CD4-positive, alpha-beta T cell (primary cell): ENCODE measurements at places on chromosomes 5 and 9. TPM values are rescaled to one million over a fixed set of nuclear protein-coding genes. Genes with fewer than 3 reads are reported as not detected.

ZBTB43 gene
- total RNA-seq, result 47.7 TPM

GRCh38 chr5:73280386-73280785, 107.4 kb downstream of the TMEM174 start:
- H3K4me1 ChIP-seq, result no peaks in the 10 kb centered on the region
- DNase-seq, result no peak
- peaks cover 15% of the 10 kb centered on the region for H3K27me3 ChIP-seq
- no peak overlapping the region for H3K27ac ChIP-seq

DNA sequence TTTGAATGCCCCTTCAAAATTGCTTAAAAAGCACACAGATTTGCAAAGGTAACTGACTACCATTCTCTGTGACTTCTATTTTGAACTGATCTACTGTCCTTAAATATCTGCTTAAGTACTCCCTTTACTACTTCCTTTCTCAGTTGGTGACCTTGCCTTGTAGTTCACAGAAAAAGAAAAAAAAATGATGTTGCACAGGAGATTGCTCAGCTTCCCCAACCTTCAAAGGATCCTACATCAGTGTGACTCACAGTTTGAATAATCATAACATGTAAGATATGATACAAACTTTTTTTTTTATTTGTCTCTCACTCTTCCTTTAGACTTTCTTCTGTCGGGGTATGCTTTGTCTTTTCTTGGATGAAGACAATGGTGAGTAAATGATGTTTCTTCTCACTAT, 1029.6 kb downstream of the CDH12 start:
- H3K4me1 ChIP-seq, result no peaks in the 10 kb centered on the region
- no peak overlapping the region for H3K27ac ChIP-seq
- no peak for DNase-seq
- no peaks in the 10 kb centered on the region for H3K36me3 ChIP-seq
- H3K4me3 ChIP-seq, result no peak overlapping the region

CMBL gene
- total RNA-seq, result 0.36 TPM

GRCh38 chr5:1493413-1493812, 30.3 kb downstream of the LPCAT1 start:
- no peak for DNase-seq
- H3K27me3 ChIP-seq, result no peaks in the 10 kb centered on the region
- H3K4me3 ChIP-seq, result no peak overlapping the region
- peaks cover 49% of the 10 kb centered on the region for H3K4me1 ChIP-seq
- H3K27ac ChIP-seq, result no peak overlapping the region
- peaks cover 43% of the 10 kb centered on the region for H3K36me3 ChIP-seq

- no peak overlapping the region for H3K27ac ChIP-seq
- no peaks in the 10 kb centered on the region for H3K36me3 ChIP-seq
- H3K27me3 ChIP-seq, result no peaks in the 10 kb centered on the region
These were observed 50.8 kb downstream of the CRB2 start for GRCh38 chr9:123406691-123407216.

DNA sequence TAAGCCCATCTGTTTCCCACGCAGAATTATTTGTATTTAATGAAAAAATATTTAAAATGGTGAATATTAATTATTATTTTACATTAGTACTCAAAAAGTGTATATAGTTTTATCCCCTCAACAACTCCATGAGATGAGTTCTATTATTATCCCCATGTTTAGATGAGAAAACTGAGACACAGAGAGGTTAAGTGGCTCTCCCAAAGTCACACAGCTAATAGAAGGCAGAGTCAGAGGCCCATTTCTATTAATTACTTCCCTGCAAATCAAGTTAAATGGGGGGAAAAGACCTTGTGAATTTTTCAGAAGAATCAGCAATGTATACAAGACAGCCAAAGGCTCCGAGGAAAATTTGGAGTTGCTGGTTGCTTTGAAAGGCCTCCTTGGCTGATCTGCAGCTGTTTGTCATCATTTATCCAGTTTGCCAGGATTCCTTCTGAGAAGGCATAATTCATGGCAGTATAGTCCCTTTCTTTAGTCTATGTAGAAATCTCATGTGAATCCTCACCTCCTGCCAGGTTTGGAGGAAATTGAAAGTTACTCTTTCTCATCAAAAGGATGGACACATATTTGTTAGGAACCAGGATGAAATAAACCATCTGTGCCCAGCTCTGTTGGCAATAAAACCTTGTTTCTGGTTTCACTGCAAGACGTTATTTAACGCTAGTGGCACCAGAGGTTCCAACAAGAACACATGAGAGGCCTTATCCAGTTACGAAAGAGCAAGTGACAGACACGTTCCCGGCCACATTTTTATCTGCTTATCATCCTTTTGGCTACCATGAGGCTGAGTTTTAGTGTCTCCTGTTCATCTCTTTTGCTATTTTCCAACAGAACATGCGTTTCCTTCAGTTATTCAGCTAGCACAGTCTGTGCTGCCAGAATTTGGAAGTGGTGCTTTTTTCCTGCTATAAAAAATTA, 621 bp downstream of the FYB1 start:
- DNase-seq, result no peak
- H3K4me1 ChIP-seq, result peaks cover 48% of the 10 kb centered on the region
- H3K4me3 ChIP-seq, result peak overlapping the region; percentile 65

SPACA9 gene
- total RNA-seq, result 0.52 TPM

- no peaks in the 10 kb centered on the region for H3K27me3 ChIP-seq
- peaks cover 15% of the 10 kb centered on the region for H3K4me1 ChIP-seq
- H3K4me3 ChIP-seq, result peak overlapping the region; percentile 68
- H3K36me3 ChIP-seq, result no peaks in the 10 kb centered on the region
- DNase-seq, result peak; percentile 80
These were observed 4.6 kb upstream of the MYOZ3 start for GRCh38 chr5:150656191-150657132.

GRCh38 chr5:131810510-131811249, 13.9 kb upstream of the FNIP1 start:
- H3K36me3 ChIP-seq, result no peaks in the 10 kb centered on the region
- H3K27ac ChIP-seq, result no peak overlapping the region
- no peaks in the 10 kb centered on the region for H3K4me1 ChIP-seq
- H3K4me3 ChIP-seq, result no peak overlapping the region
- H3K27me3 ChIP-seq, result no peaks in the 10 kb centered on the region
- no peak for DNase-seq

AGXT2 gene
- not detected for total RNA-seq

DNA sequence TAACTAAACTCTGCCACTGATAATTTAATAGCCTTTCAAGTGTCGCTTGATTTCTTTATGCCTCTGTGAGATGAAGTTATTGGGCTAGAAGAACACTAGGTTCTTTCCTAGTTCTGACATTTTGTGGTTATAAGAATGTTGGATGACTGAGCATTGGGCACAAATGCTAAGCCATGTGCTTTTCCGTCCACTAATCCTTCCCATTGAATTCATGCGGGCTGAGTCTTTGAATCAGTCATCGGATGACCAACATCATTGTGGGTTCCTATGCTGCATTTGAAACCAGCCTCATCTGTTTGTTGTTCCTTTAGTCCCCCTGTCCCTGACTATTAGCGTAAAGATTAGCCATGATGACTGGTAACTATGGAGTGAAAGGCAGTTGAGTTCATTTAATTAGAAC, 58.5 kb downstream of the ALDH1A1 start:
- DNase-seq, result no peak
- no peaks in the 10 kb centered on the region for H3K4me1 ChIP-seq

- H3K36me3 ChIP-seq, result peaks cover 40% of the 10 kb centered on the region
- peak overlapping the region; percentile 92 for H3K27ac ChIP-seq
- no peaks in the 10 kb centered on the region for H3K27me3 ChIP-seq
- peak overlapping the region; percentile 86 for H3K4me3 ChIP-seq
- H3K4me1 ChIP-seq, result peaks cover 29% of the 10 kb centered on the region
- no peak for DNase-seq
These were observed 1.6 kb downstream of the HINT1 start for GRCh38 chr5:131163276-131164119.

GRCh38 chr5:180866985-180867384, 5.9 kb upstream of the ZFP62 start:
- no peak overlapping the region for H3K27ac ChIP-seq
- H3K4me3 ChIP-seq, result no peak overlapping the region
- no peaks in the 10 kb centered on the region for H3K36me3 ChIP-seq

FREM1 gene
- total RNA-seq, result not detected

- H3K36me3 ChIP-seq, result no peaks in the 10 kb centered on the region
- DNase-seq, result no peak
- no peak overlapping the region for H3K4me3 ChIP-seq
- no peaks in the 10 kb centered on the region for H3K27me3 ChIP-seq
These were observed 4.0 kb upstream of the GADD45G start for GRCh38 chr9:89600831-89601230.

DNA sequence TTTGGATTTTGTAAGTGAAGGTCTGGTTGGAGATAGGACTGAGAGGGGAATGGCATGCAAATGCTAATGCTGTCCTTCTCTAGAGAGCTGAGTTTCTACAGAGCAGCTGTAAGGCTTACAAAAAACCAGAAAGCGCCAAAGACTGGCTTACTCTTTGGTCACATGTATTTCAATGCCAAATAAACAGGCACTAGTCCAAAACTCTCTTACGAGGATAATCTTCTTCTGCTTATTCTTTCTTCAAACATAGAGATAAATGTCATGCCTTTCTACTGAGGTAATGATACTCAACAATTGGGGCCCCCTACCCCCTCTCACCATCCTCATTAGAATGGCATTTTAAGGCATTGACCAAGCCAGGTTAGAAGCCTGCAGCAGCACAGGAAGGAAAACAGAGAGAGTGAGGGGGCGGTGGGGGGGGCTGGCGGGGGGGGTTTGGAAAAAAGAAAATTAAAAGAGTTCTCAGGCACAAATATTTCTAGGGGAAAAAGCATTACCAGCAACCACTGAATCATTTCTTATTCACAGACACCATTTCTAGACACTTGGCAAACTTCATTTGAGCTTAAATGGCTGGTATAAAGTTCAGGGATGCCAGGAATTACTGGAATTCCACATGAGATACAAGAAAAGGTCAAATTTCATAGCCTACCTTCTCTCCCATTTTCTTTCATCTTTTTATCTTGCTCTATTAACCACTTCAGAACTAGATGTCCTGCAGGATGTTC, 34.0 kb downstream of the PUM3 start:
- no peak for DNase-seq
- peaks cover 69% of the 10 kb centered on the region for H3K36me3 ChIP-seq
- no peak overlapping the region for H3K4me3 ChIP-seq
- H3K27me3 ChIP-seq, result no peaks in the 10 kb centered on the region
- no peak overlapping the region for H3K27ac ChIP-seq

PCDHGB7 gene
- not detected for total RNA-seq

NOP16 gene
- 14.5 TPM for total RNA-seq

C1QTNF2 gene
- not detected for total RNA-seq

PTGES gene
- 0.25 TPM for total RNA-seq

ARHGEF39 gene
- 0.17 TPM for total RNA-seq

BTNL8 gene
- total RNA-seq, result not detected

SEMA4D gene
- 399 TPM for total RNA-seq

DNA sequence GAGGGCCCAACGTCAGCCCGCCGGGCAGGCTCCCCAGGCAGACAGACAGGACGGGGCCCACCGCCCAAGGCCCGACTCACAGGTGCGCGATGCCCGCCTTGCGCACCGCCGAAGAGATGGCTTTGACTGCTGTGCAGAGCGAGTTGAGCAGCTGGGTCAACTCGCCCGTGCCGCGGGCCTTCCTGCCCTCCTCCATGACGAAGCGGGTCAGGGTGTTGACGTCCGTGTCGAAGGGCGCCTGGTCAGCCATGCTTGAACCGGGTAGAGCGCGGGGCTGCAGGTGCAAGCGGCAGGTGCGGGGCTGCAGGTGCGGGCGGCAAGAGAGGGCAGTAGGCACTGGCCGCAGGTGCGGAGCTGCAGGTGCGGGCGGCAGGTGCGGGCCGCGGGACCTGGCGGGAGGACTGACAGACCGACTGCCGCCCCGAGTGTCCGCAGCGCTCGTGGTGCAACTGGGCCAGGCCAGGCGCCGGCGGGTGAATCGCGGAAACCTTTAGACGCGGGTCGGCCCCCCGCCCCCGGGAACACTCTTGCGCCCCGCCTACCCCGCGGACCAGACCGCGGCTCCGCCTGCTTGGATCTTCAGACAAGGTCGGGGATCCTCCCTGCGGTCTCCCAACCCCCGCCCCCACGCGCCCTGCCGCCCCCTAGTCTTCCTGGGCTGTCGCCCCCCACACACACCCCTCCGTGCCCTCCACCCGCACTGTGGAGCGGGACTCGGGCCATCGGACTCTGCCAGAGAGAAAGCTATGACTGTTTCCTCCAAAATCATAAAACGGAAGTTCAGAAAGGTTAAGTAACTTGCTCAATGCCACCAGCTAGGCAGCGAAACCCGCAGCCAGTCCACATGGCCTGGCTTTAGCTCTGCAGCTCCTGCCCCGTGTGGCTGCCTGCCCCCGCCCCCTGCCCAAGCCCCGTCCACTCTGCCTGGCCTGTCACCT, at the start of gene FBP1:
Gene FBP1, minus strand, starts transcription at position 458 of the 938 bp plus-strand sequence. Its CDS starts 208 bp downstream, at position 250.
- no peak for DNase-seq
- no peak within 1 kb of the TSS for H3K27ac ChIP-seq
- H3K4me1 ChIP-seq, result peaks cover 15% of the 10 kb centered on the region
- H3K36me3 ChIP-seq, result no peaks in the 10 kb centered on the region
- H3K27me3 ChIP-seq, result no peaks in the 10 kb centered on the region

SAPCD2 gene
- total RNA-seq, result 0.19 TPM

DNA sequence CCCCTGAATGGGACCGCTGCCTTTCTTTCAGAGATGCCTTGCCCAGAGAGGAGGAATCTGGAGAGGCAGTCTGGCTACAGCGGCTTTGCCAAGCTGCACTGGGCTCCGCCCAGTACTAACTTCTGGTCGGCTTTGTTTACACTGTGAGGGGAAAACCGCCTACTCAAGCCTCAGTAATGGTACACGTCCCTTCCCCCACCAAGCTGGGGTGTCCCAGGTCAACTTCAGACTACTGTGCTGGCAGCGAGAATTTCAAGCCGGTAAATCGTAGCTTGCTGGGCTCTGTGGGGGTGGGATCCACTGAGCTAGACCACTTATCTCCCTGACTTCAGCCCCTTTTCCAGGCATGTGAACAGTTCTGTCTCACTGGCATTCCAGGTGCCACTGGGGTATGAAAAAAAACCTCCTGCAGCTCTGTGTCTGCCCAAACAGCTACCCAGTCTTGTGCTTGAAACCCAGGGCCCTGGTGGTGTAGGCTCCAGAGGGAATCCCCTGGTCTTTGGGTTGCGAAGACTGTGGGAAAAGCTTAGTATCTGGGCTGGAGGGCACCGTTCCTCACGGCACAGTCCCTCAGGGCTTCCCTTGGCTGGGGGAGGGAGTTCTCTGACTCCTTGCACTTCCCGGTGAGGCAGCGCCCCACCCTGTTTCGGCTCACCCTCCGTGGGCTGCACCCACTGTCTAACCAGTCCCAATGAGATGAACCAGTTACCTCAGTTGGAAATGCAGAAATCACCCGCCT, 171.2 kb downstream of the CWC27 start:
- H3K4me3 ChIP-seq, result no peak overlapping the region
- H3K4me1 ChIP-seq, result no peaks in the 10 kb centered on the region
- DNase-seq, result no peak
- no peaks in the 10 kb centered on the region for H3K36me3 ChIP-seq
- H3K27ac ChIP-seq, result no peak overlapping the region
- H3K27me3 ChIP-seq, result no peaks in the 10 kb centered on the region

GRCh38 chr5:132251220-132251725, 6.2 kb upstream of the PDLIM4 start:
- H3K27ac ChIP-seq, result no peak overlapping the region
- no peaks in the 10 kb centered on the region for H3K36me3 ChIP-seq
- no peaks in the 10 kb centered on the region for H3K4me1 ChIP-seq
- H3K27me3 ChIP-seq, result peaks cover 2% of the 10 kb centered on the region

DNA sequence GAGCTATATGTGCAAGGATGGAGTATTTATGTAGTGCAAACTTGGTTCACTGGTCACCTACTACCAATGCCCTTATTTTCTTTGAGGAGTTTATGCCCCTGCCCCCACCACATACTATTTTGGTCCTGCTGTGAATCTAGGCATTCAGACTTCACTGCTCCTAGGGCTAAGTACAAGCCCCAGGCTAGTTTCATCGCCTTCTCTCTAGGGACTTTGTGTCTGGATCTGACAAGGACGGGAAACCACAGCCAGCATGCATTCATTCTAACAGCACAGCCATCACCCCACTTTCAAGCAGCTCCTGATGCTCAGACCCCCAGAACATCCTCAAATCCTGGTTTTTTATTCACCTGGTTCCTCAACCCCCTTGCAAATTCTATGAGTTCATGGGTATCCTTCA, 56.8 kb downstream of the DRD1 start:
- DNase-seq, result no peak
- H3K27ac ChIP-seq, result no peak overlapping the region
- H3K4me1 ChIP-seq, result no peaks in the 10 kb centered on the region
